GM12891 (cell line): ENCODE measurements at places on chromosomes 6 and 20.

- DNase-seq = no peak
Observed at GRCh38 chr6:28207510-28208110, 17.5 kb upstream of the ZSCAN9 start.

DNA sequence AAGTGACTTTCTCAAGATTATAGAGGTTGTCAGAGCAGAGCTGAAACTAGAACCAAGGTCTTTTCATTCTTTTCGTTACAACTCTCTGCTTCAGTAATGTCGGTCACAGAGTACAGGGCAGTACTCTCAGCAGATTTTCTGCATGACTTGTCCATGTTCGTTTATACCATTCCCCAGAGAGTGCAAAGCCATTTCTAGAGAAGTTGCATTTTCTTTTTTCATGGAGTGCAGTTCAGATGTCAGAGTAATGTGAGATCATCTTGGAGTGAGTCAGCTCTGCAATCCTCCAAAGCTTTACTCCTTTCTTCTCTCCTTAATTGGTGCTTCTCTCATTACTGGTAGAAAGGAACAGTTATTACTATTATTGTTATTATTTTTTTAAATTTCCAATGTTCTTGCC is 115.6 kb upstream of the B3GAT2 start:
- no peak for DNase-seq

DNA sequence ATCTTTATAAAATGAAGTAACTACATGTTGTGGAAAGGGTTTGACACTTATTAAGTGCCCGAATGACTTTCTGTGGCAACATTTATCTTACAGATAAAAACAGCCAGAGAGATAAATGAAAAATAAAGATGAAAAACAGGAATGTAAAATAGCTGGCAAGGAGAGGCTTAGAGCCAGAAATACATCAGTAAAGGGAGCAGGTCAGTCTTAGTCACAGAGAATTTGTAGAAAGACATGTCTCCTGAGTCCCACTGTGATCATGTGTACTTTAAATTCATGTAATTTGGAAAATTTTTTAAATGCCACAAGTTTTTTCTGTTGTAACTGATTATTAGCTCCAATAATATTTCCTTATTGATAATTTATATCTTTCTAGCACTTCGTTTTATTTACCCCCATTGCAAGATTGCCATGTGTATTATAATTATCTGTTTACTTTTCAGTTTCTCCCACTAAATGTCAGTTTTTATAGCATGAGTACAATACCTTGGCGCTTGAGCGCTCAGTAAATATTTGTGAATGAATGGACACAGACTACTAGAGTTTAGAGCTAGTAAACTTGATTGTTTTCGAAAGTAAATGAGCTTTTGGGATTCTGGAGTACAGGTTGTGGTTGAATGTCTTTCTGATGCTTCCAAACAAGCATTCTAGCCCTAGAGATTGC is 15.2 kb downstream of the TAB2 start:
- no peak for DNase-seq

DNA sequence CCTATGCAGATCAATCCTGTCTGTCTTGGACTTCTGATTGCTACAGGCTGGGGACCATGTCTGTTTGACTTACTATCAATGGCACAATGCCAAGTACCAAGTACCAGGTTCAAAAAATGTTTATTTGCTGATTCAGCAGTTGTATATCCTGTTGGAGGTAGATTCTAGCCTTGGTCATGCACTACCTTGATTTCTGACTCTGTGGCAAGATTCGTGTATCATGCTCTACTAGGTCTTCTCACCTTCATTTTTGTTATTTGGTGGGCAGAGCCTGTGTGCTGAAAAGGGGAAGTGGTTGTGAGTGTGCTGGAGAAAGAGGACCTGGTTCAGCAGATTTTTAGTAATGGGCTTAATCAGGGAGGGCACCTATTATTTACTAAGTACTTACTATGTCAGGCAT is 192.4 kb upstream of the MYLIP start:
- DNase-seq = peak; percentile 17

DNA sequence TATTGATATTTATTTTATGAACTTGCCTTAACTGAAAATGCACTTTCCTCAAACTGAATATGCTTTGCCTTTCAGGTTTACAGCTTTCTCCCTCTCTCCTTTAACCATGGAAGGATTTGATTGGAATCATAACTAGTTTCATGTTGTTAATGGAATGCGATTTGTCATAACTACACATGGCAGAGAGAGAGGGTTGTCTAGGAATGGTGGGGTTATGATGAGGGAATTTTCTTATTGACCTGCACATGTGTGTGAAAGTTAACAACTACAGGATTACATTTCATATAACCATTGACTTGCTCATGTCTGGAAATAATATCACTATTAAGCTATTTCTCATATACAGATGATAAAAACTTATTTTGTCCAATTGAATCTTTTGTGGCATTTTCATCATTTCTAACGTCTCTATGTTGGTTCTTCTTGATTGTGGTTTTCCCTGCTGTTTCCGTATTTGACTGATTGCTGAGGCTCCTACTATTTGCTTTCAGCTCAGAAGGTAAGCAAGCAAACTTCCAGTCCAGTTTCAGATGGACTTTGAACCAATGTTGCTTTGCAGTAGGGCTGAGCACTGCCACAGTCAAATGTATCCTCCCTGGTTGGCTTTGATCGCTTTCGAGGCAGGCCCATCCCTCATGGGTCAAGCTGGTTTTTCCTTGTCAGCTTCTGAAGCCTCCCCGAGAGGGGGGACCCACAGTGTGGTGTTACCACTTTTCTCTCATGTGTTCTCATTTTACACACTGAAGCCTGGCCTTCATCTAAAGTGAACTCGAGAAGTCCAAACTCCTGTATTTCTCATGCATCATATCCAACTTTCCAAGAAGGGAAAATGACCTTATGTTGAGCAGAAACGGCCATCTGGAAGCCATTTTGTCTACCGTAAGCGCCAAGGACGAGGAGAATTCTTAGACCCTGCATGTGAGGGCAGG is 7.6 kb upstream of the CCN2 start:
- no peak for DNase-seq
